ENCODE measurements at places on chromosomes 11 and 22.

GRCh38 chr11:72292106-72292785 is 48.3 kb upstream of the PHOX2A start:
- no peak for DNase-seq

DNA sequence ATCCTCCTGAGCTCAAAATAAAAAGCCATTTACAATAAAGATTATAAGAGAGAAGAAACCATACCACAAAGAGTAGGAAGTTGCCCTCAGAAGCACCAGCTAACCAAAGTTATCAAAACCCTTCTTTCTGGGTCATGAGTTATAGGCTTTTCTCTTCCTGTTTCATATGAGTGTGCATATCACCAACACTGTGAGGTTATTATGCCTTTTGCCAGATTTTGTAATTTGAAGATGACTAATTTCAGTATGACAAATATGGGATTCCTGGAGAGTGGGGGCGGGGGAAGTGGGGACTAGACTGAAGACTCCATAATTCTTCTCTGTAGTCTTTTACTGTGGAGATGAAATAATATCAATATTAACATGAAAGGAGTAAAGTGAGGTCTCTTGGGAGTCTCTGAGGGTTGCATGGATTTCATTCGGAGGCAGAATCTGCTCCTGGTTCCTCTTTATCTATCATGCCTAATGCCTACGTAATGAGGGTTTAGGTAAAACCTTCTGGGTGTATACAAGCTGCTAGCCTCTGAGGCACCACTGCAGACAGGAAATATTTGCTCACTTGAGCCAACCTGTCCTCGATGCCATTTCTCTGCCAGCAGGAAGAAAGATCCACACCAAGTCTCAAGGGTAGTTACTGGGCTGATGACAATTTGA is 2.1 kb downstream of the LPXN start:
- no peak for DNase-seq

GRCh38 chr11:41307296-41308080 is 152.0 kb downstream of the LRRC4C start:
- DNase-seq = no peak

DNA sequence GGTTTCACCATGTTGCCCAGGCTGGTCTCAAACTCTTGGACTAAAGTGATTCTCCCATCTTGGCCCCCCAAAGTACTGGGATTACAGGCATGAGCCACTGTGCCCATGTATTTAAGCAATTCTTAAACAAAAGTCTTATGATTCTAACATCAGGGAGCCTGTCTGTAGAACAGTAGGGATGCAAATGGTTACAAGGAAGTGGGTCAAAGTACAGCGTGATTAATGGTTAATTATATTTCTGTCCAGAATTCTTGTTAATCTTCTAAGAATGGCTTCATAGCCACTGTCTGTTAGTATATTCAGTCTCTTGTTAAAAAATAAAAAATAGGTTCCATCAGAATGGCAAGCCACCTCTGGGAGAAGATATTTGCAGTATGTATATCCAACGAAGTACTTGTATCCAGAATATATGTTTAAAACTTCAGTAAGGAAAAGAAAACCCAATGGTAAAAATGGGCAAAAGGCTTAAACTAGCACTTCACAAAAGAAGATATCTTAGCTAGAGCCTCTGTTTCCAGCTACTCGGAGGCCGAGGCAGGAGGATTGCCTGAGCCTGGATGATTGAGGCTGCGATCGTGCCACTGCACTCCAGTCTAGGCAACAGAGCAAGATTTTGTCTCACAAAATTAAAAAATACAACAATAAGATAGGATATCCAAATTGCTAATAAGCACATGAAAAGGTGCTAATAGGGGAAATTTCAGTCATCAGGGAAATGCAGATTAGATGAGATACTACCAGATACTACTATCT is 22.9 kb downstream of the ATG13 start:
- no peak for DNase-seq

- DNase-seq = no peak
Measured at GRCh38 chr11:79694368-79694767, 253.5 kb upstream of the TENM4 start.

DNA sequence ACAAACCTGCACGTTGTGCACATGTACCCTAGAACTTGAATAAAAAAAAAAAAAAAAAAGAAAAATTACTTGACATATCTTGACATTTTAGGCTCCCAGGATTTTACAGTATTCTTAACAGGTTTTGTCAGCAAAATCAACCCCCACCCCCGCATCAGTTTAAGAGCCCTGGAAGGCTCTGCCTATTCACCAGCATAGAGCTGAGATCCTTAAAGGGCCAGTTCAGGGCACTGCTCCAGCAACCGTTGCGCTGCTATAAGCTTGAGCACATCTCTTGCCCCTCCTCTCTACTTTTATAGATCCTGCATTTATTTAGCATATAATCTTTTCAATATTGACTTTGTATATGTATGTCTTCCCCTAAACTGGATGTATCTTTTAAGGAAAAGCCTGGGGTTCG is 697 bp upstream of the PAFAH1B2 start:
- no peak for DNase-seq

DNA sequence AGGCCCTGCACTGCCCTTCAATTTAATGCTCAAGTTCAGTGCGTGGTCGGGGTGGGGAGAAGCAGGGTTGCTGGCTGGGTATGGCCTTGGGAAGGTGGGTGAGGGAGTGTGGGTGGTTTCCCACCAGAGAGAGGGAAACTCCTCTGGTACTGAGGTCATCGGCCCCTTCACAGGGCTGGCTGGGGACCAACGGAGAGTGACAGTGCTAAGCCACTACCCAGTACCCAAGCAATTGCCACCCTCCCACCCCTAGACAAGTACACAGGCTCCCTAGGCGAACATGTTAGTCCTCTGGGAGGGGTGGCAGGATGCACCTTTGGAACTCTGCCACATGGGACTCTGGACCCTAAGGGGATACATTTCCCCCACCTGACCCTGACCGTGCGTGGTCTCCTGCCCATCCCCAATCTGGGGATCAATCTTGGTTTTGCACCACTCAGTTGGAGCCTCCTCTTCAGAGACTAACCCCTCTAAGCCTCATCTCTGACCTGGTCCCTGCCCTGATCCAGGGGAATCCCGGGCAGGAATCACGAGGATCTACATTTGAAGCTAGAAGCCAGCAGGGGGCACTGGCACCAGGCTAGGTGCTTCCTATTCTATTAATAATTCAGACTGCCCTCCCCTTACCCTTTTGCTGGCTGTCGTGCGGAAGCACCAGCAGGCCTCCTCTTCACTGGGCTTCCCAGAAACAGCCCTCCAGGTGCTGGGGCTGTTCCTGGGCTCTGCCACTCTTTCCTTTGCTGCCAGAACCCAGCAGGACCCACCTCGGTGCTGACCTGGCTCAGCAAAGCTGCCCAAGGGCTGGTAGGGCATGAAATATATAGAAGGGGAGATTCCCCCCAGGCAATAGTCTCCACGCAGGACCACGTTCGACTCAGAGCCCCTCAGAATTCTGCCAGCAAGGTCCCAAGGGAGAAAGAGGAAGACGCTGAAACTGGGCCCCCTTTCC is 377.7 kb downstream of the TENM4 start:
- DNase-seq = peak; percentile 18

DNA sequence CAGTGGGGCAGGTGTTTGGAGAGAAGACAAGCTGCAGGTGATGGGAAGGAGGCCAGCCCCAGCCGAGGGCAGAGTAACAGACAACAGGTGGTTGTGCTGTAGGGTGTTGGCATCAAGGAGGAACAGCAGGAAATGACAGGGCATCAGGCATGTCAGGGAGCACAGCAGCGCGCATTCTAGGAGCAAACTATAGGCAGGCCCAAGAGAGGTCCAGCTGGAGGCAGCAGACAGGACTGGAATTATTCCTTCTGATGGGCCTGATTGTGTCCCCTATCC is 13.6 kb downstream of the ADM start:
- no peak for DNase-seq

- no peak for DNase-seq
Measured at GRCh38 chr11:44033856-44034255, 13.9 kb upstream of the ACCSL start.

GRCh38 chr11:115873813-115874212 is 369.6 kb upstream of the CADM1 start:
- DNase-seq = no peak

DNA sequence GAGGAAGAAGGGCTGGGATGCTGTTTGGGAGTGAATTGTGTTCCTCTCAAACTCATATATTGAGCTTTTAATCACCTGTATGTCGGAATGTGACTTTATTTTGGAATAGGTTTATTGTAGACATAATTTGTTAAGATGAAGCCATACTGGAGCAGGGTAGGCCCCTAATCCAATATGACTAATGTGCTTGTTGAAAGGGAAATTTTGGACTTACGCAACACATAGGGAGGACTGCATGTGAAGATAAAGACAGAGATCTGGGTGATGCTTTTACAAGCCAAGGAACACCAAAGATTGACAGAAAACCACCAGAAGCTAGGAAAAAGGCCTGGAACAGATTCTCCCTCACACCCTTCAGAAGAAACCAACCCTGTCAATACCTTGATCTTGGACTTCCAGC is 43.2 kb upstream of the OVCH2 start:
- DNase-seq = no peak

- DNase-seq = no peak
Measured at GRCh38 chr11:123185326-123185725, 9.7 kb downstream of the CLMP start.

GRCh38 chr22:47807506-47807905 is 1045.1 kb downstream of the TBC1D22A start:
- no peak for DNase-seq

- no peak for DNase-seq
Measured at GRCh38 chr11:63445720-63446119, 45.2 kb downstream of the PLAAT5 start.

- DNase-seq = no peak
Measured at GRCh38 chr11:76076749-76077148, 129.6 kb downstream of the WNT11 start.

- no peak for DNase-seq
Measured at GRCh38 chr11:44865866-44866272, 84.8 kb downstream of the TP53I11 start.

- DNase-seq = no peak
Measured at GRCh38 chr22:17100621-17101020, 15.8 kb downstream of the IL17RA start.

DNA sequence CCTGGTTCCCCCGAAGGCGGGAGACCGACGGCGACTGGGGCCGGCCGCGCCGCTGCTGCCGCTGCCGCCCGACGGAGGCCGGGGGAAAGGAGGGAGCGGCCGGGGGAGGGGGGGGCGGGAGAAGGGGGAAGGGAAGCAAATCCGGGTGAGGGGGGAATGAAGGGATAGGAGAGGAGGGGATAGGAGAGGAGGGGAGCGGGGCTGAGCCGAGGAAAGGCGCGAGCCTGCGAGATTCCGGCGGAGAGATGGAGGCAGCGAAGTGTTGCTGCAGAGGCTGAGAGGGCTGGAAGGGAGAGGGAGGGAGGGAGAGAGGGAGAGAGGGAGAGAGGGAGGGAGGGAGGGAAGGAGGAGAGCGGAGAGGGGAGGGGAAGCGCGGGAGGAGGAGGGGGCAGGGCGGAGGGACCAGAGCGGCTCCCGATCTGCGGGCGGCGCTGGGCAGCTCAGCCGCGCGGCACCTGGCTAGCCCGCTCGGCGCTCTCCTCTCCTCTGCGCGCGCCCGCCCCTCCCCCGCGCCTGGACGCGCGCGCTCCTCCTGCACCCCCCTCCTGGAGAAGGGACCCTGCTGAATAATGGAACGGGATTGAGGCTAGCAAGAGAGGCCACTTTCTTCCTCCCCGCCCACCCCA is 52.3 kb downstream of the SLC22A12 start:
- DNase-seq = no peak

DNA sequence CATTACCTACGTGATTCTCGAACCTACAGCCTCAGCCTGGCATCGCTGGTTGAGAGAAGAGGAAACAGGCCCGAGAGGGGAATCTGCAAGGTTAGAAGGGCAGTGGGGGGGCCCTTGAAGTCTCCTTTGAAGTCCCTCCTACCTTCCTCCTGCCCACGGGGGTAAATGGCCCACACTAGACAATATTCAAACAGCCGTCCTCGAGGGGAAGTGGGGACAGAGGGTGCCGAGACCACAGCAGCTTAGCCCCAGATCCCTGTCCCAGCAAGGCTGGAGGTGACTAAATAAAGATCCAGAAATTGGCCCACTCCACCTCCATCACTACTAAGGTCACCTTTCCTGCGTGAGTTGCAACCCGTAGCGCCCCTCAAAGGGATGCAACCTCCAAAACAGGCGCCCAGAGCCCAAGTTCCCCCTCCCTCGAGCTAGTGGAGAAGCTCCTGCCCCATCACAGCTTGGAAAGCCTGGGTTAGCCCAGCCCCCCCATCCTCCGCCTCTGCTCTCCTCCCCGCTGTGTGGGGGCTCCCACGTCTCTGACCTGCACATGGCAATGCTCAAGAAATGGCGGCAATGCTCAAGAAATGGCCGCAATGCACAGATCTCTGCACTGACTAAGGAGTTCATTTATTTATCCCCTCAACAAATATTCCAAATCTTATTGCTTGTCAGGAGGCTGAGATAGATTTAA is 788 bp upstream of the RASL10A start:
- no peak for DNase-seq

GRCh38 chr11:44858796-44859527 is 91.7 kb downstream of the TP53I11 start:
- DNase-seq = no peak

GRCh38 chr11:30821438-30821965 is 235.3 kb upstream of the MPPED2 start:
- no peak for DNase-seq

DNA sequence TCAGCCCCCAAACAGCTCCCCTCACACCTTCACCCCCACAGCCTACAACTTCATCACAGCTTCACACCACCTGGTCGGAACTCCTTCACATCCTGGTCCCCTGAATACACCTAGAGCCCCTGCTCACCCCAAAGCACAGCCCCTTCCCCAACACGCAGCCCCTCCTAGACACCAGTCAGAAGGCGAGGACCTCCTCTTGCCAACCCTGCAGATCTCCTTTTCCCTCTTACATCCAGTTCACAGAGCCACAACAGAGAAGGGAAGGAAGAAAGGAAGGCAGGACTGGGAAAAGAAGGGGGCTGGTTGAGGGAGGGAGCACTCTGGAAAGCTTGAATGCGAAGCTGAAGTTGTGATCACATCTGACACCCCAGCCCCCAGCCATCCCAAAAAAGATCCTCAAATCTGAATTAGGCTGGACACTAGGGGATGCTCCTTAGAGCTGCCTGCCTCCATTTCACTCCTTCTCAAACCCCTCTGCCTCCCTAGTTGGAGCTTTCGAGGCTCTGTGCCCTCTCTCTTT is 629 bp downstream of the CCKBR start:
- DNase-seq = no peak

DNA sequence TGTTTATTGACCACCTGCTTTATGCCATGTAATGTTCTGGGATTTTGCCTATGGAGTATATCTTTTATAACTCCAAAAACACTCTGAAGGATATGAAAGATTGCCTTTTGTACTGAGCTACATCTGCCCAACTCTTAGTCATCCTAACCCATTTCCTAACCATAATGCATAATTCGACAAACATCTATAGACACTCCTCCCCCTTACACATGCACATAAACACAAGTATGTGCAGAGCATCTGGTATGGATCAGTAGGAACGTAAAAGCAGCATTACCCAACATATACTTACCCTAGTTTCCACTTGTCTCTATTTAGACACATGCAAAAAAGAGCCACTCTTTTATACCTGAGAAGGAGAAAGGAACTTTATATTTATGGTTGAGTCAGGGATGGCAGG is 272.8 kb downstream of the FAM76B start:
- no peak for DNase-seq
